ENCODE measurements at places on chromosomes 11 and 22.

- H3K27ac ChIP-seq, result no peak overlapping the region
- no peak for DNase-seq
- peaks cover 16% of the 10 kb centered on the region for H3K36me3 ChIP-seq
- no peaks in the 10 kb centered on the region for H3K27me3 ChIP-seq
- H3K4me1 ChIP-seq, result no peaks in the 10 kb centered on the region
These were observed 23.0 kb downstream of the PPIL2 start for GRCh38 chr22:21688706-21689381.

GRCh38 chr22:27113211-27113635, 455.8 kb downstream of the MIAT start:
- no peak overlapping the region for H3K27ac ChIP-seq
- no peak overlapping the region for H3K4me3 ChIP-seq
- no peaks in the 10 kb centered on the region for H3K27me3 ChIP-seq
- DNase-seq, result no peak
- H3K4me1 ChIP-seq, result peaks cover 13% of the 10 kb centered on the region

DNA sequence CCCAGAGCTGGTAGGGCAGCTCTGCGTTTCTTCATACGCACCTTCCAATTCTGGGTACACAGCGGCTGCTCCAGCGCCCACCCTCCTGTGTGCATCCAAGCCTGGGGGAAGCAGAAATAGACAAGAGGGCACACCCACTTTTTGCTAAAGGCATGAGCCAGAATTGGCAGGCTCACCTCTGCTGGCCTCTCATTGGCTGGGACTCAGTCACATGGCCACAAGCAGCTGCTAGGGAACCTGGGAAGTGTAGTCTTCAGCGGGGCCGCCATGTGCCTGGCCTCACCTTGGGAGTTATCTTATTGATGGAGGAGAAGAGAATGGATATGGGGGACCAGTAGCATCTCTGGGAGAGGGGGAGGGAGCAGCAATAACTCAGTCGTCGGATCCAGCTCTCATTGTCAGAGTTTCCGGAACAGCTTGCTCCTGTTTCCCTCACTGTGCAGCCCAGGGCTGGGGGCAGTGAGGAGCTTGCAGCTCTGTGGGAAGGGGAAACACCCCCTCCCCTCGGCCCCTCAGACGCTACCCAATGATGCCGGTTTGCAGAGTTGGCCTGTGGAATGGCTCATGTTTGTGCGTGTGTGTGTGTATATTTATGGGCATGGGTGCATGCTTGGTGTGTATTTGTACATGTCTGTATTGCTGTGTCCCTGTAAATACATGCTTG, 11.8 kb upstream of the MIEF1 start:
- DNase-seq, result peak; percentile 64
- H3K27me3 ChIP-seq, result no peaks in the 10 kb centered on the region
- no peak overlapping the region for H3K27ac ChIP-seq

DNA sequence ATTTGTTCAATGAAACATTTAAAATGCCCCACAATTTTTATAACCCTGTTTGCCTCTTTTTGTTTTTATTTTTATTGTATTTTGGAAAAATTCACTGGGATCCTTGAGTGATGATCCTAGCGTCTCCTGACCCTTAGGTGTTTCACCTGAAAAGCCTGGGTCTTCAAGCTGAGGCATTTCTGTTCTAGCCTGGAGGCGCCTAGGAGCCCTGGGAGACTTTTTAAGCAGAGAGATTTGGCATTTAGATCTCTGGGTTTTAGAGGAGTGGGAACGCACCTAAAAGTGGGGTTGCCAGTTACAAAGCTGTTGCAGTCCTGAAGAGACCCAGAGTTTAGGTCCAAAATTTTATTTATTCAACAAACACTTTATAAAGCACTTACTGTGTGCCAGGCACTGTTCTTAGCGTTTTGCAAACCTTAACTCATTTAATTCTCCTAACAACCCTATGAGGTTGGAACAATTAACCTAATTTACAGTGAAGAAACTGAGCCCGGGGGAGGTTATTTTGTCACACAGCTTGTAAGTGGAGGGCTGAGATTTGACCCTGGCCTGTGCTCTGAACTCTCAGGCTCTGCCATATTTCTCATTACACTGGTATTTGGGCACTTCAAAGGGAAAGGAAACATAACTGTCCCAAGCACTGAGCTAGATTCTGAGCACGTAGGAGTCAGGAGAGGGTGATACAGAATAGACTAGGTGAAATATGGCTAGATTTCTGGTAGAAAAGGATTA, 834 bp upstream of the FADS1 start:
- DNase-seq, result no peak
- peak overlapping the region; percentile 97 for H3K27ac ChIP-seq
- no peaks in the 10 kb centered on the region for H3K27me3 ChIP-seq
- H3K4me3 ChIP-seq, result peak overlapping the region; percentile 59
- H3K36me3 ChIP-seq, result peaks cover 7% of the 10 kb centered on the region

DNA sequence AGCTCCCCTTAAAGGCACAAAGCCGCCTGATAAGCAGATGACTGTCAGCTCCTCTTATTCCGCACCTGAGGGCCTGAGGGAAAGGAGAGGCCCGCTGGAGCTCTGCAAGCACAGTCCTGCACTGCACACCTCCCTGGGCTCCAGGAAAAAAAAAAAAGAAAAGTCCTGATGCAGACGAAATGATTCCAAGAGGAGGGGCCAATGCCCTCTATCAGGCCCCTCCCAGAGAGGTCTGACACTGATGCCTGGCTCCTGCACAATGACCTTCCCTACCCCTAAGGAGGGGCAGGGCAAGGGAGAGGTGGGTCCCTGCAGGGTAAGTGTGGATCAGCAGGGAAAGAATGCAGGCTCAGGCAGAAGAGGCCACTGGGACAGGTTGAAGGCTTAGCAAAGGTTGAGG, 572.7 kb downstream of the SOX6 start:
- no peak overlapping the region for H3K27ac ChIP-seq
- no peaks in the 10 kb centered on the region for H3K27me3 ChIP-seq
- peaks cover 7% of the 10 kb centered on the region for H3K4me1 ChIP-seq
- no peak for DNase-seq

GRCh38 chr22:46652847-46653331, 32.7 kb downstream of the GRAMD4 start:
- no peaks in the 10 kb centered on the region for H3K36me3 ChIP-seq
- no peak for DNase-seq
- peaks cover 27% of the 10 kb centered on the region for H3K4me1 ChIP-seq
- H3K27me3 ChIP-seq, result no peaks in the 10 kb centered on the region
- H3K27ac ChIP-seq, result peak overlapping the region; percentile 39

All from cardiac muscle cell (in vitro differentiated cells and primary cell).